ENCODE measurements at places on chromosomes 16 and 17.
A peak's percentile ranks its signal among the peaks of the same experiment; 100 is the strongest.

GRCh38 chr16:56331915-56332314 is 93.4 kb downstream of the AMFR start:
- DNase-seq, result no peak

DNA sequence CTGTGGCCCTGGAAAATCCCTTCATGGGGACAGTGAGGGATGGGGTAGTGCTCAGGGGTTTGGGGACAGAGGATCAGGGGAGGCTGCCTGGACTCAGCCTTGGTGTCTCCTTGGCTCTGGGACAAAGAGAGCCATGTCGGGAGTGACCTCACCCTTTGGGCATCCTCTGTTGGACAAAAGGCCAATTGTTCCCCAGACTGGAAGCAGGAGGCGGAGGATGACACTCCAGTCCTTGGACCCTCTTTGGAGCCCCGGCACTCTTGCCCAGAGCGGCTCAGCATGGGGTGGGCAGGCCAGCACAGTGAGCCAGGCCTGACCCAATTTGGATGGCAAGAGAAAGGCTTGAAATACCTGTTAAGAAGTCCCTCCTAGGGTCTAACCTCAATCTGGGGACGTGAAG is 39.4 kb upstream of the PHB1 start:
- peak; percentile 83 for DNase-seq

DNA sequence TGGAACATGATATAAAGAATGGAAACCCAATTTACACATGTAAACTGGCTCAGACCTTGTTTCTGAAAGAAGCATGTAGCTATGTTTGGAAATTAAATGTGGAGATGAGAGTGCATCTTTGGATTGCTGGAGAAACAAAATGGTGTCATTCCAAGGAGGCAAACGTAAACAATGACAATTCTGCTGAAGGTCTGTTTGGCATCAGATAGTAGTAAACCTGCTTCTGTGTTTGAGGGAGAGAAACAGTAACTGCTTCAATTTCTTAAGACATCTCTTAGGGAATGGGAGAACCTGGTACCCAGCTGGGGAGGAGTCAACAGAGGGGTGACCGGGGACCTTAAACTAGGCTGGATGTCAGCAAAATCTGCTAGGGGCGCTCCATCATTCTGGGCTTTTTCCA is 23.5 kb downstream of the GPRC5B start:
- DNase-seq, result no peak

DNA sequence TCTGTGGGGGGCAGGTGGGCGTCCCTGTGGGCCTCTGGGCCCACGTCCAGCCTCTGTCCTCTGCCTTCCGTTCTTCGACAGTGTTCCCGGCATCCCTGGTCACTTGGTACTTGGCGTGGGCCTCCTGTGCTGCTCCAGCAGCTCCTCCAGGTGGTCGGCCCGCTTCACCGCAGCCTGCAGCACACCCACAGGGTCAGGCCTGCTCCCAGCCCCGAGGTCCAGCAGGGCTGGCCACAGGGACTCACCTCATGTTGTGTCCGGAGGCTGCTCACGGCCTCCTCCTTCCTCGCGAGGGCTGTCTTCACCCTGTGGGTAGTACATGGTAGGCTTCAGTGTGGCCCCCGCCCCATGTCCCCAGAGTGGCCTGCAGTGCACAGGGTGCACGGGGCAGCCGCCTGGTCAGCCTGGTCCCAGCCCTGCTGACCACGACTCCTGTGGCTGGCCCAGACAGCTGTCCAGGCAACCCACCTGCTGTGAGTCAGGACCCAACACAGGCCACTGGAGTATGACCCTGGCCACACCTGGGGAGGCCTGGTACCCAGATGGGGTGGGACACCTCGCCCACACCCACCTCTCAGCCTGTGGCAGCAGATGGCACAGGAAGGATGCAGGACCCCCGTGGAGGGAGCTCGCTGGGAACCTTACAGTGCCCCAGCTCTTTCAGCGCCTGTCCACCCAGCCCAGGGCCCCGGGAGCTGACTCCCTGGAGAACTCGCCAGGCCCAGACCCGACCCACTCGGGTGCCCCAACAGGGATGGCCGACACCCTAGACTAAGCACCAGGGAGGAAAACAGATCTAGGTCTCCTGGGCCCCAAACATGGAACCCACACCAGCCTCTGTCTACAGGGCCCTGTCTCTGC is 23.9 kb upstream of the AATK start:
- no peak for DNase-seq

- peak; percentile 57 for DNase-seq
Measured at GRCh38 chr17:82064433-82065192, 991 bp downstream of the DUS1L start.

- DNase-seq, result no peak
Measured at GRCh38 chr17:15436473-15437302, 30.7 kb downstream of the CDRT4 start.

Measured in SW480 (cell line).